ENCODE measurements at places on chromosomes 3 and 15.

- no peak for DNase-seq
Observed at GRCh38 chr3:105322570-105323273, 44.0 kb upstream of the ALCAM start.

DNA sequence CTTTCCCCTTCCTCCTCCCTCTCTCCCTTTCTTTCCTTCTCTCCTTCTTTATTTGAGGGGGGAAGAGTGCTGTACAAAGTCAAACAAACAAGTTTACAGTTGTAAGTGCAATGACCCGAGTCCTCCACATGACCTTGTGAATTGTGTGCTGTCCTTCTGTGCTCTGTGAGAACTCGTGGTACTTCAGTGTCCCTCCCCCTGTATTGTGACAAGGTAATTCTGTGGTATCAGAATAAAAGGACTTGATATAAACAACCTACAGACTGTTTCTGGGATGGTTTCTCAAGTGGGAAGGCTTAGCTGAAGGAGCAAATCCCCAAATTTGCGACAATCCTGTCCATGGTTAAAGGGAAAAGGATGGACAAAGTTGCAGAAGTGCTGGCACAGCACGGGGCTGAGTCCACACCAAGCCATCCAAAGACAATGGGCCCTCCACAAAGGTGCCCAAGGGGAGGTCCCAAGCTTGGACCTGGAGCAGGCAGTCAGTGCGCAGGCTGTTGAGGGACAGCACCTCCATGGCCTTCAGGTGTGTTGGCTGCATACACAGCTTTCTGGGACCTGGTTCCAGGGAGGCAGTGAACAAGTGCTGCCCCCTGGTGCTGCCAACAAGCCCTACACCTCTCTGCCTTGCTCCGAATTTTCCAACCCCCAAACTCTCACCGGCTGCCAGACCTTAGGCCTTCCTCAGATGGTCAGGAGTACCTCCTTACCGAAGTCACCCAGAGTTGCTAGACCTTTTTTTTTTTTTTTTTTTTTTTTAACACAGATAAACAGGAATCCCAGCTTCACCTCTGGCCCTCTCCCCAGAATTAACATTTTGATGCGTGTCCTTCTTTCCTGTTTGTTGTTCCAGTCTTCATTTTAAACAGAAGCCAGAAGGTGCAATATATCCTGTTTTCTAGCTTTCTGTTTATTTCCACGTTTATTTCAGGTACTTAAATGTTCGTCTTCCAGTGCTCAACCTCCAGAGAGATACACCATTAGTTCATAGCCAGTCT lies 2.6 kb upstream of the APEH start:
- no peak for DNase-seq

DNA sequence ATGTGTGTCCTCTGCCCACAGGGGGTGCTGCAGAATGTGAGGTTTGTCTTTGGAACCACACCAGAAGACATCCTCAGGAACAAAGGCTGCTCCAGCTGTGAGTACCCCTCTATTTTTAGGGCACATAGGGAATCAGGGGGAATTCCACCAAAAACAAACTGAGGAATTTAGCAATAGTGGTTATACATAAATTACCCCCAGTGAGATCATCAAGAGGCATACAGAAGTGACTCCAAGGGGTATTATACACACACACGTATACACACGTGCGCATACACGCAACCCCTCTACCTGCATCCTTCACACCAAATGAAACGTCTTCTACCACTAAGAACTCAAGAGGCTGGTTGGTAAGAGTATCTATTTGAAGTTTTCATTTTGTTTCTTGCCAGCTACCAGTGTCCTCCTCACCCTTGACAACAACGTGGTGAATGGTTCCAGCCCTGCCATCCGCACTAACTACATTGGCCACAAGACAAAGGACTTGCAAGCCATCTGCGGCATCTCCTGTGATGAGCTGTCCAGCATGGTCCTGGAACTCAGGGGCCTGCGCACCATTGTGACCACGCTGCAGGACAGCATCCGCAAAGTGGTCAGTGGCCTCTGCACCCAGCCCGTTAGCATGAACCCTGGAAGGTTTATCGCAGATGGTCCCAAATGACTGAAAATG lies 2.9 kb downstream of the THBS1 start:
- no peak for DNase-seq

DNA sequence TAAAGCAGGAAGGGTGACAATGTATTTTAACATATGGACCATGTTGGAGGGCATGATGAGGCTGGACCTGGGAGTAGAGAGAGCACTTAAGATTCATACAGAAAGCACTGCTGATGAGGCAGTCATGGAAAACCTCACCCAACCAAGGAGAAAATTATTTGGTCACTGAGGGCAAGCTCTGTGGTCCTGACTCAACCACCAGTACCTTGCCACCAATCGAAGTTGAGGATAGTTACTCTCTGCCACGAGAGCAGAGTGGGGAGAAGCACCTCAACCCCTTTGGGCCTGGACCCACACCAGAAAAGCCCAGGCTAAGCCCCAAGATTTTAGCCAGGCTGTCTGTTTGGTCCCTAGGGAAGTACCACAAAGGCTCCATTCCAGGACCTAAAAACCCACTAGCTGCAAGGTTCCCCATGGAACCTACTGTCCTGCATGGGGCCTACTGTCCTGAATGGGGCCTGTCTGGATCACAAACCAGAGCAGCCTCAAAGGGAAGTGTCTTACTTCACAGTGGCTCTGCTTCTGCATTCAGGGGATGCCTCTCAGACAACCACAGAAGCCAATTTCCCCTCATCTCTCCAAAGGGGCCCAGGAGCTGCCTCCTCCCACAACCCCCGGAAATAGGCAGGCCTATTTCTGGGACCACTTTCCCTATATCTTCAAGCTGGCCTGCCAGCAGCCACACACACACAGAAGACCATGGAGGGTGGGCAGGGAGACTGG lies 4.2 kb downstream of the CCDC71 start:
- DNase-seq: no peak

DNA sequence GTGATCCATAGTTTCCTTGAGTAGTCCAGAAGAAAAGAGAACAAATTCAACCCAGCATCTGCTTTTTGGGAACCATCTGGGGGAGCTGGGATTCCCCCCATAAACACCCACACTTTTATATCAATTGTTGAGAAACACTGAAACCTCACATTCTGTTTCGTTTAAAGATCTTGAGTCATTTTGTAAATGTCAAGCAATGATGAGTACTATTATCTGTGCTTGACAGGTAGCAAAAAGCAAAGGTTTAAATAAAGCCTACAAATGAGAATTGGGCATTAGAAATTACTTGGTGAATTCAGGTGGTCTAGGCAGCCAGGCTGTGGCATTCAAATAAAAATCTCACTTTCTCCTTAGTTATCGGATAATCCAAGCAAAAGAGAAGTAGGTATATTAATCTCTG lies 75.7 kb downstream of the TMEM266 start:
- DNase-seq: no peak

GRCh38 chr15:79157631-79158592 lies 67.3 kb upstream of the RASGRF1 start:
- DNase-seq: no peak
